ENCODE measurements at places on chromosomes 7 and 10.

GRCh38 chr7:28410628-28411531, 1.4 kb upstream of the CREB5 start:
- no peak for DNase-seq

GRCh38 chr10:86979977-86980448, 11.7 kb downstream of the ADIRF start:
- no peak for DNase-seq

DNA sequence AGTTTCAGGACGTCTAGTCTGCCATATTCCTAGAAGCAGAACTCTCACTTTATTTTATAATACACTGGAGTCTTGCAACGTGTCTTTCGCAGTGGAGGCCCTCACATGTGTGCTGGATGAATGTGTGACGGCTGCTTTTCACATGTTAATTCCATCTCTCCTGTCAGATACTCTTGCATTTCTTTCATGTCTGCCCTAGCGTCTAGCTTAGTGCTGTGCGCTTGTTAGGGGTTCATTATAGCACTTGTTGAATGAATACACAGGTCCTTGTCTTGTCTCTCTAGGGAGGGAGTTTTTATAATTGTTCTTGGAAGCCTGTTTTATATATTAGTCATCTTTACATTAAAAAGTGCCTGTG, 94.4 kb downstream of the MAP3K8 start:
- DNase-seq, result no peak

GRCh38 chr7:41146429-41146828, 556.5 kb downstream of the INHBA start:
- no peak for DNase-seq

- DNase-seq, result no peak
Measured at GRCh38 chr10:33010132-33011037, 52.4 kb upstream of the ITGB1 start.

- DNase-seq, result no peak
Measured at GRCh38 chr7:25360451-25360850, 132.2 kb upstream of the NPVF start.

GRCh38 chr10:18607503-18608378, 43.6 kb downstream of the NSUN6 start:
- no peak for DNase-seq

- no peak for DNase-seq
Measured at GRCh38 chr10:123790132-123790885, 101.3 kb downstream of the CPXM2 start.

DNA sequence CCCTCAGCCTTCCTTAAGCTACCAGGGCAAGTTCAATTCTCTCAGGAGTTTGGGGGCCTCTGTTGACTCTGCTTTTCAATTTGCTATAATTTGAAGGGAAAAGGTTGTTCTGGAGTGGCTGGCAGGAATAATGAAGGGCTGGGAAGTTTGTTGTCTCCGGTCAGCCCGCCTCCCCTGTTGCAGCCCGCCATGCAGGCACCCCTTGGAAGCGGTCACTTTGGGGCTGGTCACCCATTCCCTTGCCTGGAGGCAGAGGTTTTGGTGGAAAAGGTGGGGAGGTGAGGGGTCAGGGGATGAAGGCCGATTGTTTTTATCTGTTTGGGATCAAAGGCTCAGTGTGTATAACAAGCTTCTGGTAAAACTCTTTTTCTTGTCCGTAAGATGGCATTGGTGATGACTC, 79.1 kb downstream of the GRK5 start:
- DNase-seq, result no peak
